ENCODE measurements at places on chromosomes 1 and 21.

DNA sequence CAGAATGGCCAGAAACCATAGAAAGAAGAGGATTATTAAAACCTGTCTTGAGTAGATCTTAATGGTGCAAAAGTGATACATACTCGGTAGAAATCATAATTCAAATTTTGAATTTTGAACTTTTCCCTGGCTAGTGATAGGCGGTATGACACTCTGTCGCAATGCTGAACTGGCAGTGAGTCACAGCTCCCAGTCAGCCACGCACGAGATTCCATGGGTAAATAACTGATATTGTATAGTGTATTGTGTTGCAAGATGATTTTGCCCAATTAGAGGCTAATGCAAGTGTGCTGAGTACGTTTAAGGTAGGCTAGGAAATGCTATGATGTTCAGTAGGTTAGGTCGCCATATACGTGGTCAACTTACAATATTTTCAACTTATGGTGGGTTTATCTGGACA is 207.0 kb downstream of the SIPA1L2 start:
- DNase-seq = no peak

GRCh38 chr21:15005391-15005790 is 59.4 kb downstream of the NRIP1 start:
- no peak for DNase-seq

DNA sequence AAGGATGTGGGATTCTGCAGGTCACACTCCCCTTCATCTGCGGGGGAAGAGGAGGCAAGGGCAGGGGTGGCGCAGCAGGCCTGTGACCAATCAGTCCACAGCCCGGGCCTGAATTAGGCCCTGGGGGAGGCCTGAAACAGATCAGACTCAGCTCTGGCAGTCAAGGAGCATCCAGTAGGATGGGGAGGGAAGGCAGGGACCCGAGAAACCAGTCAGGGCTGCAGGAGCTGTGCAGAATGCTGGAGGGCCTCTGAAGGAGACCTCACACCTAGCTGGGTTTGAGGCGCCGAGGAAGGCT is 12.7 kb downstream of the TNNT2 start:
- no peak for DNase-seq

DNA sequence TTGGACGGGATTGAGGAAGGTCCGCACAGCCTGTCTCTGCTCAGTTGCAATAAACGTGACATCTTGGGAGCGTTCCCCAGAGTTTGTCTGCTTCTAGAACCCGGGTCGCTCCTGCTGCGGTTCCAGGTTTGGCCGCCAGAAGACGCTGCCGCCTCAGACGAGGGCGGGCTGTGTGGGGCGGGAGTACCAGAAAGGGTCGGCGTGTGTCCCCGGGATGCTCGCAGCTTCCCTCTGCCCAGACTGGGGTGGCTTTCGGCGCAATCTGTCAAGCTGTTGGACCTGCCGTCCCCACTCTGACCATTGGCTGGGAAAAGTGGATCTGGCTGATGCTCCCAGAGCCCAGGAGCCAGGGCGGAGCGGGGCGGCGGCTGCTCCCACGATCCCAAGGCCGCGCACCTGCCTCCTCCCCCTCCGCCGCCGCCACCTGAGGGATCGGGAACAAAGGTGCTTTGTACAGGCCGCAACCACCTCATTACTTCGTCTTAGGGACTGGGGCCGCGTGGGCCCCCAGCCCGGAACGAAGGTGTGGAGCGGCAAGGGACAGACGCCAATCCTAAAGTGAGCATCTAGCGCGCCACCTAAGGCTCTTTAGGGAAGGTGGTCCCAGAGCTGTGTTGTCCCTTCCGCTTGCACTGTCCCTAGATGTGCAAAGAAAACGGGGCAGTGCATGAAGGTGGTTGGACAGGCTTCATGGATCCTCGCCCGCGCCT is 683 bp upstream of the EFNA4 start:
- no peak for DNase-seq

GRCh38 chr1:8822373-8823294 is 5.2 kb upstream of the RERE start:
- DNase-seq = no peak

DNA sequence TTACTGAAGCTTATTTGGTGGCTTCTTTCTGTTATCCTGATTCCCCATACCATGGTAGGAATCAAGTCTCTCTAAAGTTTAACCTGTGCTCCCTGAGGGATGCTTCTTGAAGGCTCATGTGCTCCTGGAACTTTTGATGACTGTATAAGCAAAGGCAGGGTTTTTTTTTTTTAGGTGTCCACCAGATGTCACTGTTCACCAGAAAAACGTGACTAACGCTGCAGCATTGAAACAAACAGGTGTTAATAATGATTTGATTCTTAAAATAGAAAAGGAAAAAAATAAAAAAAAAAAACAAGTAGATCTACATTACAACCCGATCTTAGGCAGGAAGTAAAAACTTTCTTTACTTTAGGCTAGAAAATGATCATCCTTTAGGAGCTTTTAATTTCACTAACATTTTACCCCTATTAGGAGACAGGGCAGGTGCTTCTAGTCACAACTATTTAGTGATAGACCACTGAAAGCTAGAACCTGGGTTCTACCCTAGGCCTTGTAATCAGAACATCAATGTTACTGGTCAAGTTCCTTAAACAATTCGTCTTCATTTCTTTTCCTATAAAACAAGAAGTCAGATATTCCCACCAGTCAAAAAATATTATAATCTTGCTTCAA is 223.0 kb downstream of the PLA2G4A start:
- peak; percentile 55 for DNase-seq

Measured in Kasumi-1 (cell line).